ENCODE measurements at places on chromosomes 3 and 15.

DNA sequence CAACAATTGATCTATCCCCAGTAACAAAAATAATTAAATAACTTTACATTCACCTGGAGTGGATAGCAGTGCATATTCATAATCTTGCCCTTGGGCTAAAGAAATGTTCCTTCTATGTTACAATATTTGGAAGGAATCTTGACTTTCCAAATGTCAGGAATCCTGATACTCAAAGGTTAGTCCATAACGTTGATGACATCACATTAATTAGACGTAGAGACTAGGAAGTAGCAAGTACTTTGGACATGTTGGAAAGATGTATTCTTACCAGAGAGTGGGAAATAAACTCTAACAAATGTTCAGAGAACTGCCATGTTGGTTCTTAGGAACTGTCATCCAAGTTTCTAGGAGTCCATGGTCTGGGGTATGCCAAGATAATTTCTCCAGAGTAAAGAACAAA, 70.6 kb upstream of the SLC25A36 start:
- DNase-seq, result no peak

- no peak for DNase-seq
Observed at GRCh38 chr3:138653567-138653966, 45.0 kb downstream of the FAIM start.

DNA sequence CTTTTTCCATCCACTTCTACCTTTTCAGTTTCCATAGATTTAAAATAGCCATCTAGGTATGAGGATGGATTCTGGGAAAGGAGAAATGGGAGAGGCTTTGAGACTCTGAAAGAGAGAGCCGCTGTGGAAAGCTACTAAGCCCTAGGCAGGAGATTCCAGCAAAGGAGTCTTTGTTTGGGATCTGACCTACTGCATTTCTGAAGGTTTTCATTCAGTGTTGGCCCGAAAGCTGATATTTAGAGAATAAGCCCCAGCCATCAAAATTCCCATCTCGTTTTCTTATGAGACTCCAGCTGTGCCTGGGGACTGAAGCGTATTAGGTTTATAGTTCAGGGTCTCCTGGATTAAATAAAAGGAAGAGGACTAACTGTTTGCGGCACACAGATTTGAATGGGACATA, 19.5 kb downstream of the LIPH start:
- DNase-seq, result no peak

DNA sequence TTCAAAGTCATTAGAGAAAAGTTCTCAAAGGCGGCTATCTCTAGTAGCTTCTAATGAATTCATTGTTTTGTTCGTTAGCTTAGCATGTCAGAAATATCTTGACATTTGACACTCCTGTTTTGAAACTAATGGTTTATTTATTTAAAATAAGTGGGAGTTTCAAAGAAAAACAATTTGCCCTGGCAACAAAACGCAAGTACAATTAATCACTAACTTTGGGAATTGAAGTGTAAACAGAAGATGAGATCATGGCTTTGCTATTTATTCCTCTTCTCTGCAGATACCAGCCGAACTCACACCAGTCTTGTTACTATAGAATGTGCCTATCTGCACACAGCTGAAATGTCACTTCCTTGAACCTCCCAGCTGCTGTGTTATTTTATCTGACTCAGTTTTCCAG, 27.5 kb downstream of the MASP1 start:
- DNase-seq, result no peak

DNA sequence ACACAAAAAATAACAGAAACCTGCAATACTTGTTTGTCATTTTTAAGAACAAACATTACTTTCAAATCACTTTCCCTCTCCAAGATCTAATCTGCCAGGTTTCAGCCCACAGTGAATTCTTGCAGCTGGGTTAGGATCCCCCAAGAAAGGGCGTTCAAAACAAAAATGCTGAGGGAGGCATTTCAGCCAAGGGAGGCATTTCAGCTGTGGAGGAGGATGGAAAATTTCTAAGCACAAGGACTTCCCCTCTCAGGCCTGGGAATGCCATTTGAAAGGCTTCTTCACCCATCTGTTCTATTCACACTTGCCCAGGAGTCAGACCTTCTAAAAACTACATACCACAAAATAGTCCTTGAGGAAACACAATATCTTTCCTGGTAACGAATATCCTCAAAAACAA, 69.1 kb downstream of the P3H2 start:
- no peak for DNase-seq
